Stimulated activated CD4-positive, alpha-beta T cell treated with anti-CD3 and anti-CD28 coated beads, Interleukin-15, amount 100 ng/mL, for 48 hours (primary cell): ENCODE measurements at places on chromosomes 4 and X.

DNA sequence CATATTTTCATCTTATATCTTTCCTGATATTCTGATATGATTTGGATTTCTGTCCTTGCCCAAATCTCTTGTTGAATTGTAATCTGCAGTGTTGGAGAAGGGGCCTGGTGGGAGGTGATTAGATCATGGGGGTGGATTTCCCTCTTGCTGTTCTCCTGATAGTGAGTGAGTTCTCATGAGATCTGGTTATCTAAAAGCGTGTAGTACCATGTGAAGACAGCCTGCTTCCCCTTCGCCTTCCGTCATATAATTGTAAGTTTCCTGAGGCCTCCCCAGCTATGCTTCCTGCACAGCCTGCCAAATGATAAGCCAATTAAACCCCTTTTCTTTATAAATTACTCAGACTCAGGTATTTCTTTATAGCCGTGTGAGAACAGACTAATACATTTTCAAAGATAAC lies 77.2 kb downstream of the ANKRD50 start:
- no peak for DNase-seq

DNA sequence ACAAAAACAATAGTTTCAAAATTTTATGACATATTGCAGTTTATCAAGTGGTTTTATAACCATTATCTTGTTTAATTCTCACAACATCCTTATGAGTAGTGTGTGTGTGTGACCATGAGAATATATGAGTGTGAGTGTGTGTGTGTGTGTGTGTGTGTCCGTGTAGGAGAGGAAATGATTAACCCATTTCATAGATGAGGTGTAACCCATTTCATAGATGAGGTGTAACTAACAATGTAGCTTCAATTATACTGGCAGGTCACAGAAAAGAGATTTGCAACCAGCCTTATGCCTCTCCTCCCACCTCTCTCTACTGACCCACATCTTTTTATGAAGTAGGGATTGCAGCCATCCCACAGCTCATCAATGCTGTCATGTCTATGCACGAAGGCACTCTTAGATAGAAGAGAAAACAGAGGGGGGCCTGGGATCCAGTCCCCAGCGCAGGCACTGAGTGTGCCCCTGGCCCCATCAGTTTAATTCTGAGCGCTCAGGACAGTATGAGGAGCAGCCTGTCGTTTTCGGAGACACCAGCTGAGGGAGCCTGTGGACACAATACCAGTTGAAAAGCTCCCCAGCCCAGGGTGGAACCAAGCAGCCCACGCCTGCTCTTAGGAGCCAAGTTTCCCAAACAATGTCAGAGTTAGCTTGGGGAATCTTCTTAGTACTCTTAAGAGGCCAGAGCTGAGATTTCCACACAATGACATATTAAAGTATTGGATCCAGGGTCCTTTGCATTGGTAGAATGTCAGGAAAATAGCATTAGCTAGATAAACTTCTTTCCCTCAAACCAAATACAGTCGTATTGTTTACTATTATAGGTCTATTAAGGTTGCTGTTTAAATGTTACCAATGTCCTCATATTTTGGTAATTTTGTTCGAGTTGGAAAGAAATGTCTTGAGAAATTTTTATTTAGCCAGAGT lies 88.6 kb downstream of the PALLD start:
- DNase-seq, result peak; percentile 2

GRCh38 chr4:157115613-157116335 lies 39.8 kb downstream of the GLRB start:
- DNase-seq, result no peak

DNA sequence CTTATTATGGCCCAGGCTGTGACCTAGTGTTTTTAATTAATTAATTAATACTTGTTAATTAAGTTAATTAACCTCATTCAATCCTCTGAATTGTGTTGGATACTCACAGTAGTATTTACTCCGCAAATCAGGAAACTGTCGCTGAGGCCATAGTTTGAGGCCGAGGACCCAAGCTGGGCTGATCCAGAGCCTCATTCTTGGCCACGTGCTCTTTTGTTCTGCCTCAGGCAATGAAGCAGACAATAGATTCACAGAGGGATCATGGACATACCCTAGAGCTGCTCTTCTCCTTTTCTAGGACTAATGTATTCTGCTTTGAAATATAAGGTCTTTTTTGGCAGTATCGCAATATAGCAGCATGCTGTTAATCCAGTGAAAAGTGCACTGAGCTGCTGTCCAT lies 24.0 kb upstream of the SNCA start:
- DNase-seq, result no peak

DNA sequence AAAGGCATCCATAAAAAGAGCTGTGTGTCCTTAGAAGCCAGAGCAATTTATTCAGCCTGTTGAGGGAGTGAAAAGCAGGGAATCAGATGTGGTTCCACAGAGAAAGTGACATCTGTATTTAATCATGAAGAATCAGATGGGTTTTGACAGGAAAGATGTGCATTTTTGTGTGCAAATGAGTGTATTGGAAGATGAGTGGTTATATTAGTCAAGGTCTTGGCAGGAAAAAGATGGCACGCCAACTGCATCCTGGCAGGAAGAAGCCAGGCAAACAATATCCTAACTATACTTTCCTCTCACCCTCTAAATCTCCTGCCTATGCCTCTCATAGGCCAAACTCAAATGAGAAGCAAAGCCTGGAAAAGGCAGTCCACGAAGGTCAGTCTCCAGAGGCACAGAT lies 59.1 kb downstream of the SCFD2 start:
- no peak for DNase-seq

DNA sequence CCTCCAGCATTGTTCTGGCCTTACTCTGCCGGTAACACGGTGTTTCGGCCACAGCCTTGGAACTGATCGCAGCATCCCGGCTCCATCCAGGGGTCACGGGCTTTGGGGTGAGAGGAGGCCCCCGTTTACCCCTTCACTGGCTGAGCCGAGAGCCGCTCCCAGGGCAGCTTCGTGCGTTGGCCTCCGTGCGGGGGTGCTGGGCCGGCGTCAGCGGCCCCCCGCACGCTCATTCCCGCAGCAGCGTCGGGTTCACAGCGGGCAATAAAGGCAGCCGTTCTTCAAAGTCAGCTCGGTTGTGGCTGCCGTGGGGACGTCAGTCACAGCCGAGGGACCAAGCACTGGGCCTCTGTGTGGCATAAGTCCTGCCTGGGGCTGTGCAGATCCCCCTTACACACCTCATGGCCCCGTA lies 25.3 kb upstream of the PLCXD1 start:
- no peak for DNase-seq

DNA sequence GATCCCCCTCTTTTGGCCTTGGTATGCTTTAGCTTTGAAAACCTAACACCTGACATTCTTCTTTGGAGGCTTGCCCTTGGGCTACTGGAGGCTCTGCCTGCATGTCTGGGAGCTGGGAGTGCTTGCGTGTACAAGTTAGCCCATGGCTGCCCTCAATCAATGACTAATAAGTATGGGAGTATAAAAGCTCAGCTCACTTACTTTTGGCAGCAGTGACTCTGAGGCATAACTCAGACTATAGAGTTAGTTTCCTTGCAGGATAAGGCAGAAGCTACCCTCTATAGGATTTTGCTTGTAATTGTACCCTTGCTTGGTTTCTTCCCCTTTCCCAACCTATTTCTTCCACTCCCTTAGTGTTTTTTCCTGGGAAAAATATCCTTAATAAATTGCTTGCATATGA lies 247.9 kb downstream of the PPP1R2C start:
- DNase-seq, result no peak

- DNase-seq, result no peak
These were observed 18.4 kb upstream of the SMIM10L2A start for GRCh38 chrX:135403374-135403773.

DNA sequence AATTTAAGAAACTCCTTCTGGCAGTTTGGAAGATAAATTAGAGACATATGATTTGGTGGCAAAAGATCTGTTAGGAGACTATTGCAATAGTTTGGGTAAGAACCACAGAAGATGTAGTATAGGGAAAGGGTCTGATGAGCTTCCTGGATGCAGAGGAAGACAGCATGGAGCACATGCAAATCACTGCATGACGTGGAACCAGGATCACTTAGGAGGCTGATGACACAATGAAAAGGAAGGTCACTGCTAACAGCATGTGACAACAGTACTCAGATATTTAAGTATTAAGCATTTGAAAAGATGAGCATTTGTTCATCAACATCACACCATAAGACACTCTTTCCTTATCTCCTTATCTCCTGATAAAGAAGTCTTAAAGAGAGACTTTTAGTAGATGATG lies 167.8 kb upstream of the LDB2 start:
- DNase-seq, result no peak

DNA sequence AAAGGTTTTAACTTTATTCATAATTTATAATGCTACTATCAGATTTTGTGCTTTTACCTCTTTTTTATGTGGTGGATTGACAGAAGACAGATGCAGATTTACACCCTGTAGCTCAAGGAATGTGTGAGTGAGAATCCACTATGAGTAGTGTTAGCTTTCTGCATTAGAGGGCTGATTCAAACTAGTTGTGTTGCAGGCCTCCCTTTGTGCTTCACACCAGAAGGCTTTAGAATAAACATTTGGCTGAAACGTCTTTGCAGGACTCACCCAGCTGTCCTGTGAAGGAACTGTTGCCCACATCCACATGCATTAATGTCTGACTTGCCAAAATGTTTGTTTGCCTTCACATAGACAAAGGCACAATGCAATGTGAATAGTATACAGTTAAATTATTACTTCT lies 127.0 kb downstream of the PCDH7 start:
- no peak for DNase-seq

DNA sequence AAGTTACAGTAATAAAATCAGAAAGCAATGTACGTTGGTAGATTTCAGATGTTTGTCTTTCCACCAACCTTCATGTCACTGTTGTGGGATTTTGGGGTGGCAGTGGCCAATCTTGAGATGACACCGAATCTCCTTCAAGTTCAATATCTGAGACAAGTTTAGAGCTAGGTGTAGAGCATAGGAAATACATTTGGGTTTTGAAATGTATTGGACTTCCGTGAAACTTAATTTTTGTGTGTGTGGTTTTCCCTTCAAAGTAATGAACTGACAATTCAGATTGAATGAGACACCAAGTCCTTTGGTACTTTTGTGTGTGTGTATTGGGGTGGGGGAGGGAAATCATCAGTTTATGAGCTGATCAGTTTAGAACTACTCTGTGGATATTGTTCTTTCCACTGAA lies 1.8 kb downstream of the WDR44 start:
- no peak for DNase-seq

DNA sequence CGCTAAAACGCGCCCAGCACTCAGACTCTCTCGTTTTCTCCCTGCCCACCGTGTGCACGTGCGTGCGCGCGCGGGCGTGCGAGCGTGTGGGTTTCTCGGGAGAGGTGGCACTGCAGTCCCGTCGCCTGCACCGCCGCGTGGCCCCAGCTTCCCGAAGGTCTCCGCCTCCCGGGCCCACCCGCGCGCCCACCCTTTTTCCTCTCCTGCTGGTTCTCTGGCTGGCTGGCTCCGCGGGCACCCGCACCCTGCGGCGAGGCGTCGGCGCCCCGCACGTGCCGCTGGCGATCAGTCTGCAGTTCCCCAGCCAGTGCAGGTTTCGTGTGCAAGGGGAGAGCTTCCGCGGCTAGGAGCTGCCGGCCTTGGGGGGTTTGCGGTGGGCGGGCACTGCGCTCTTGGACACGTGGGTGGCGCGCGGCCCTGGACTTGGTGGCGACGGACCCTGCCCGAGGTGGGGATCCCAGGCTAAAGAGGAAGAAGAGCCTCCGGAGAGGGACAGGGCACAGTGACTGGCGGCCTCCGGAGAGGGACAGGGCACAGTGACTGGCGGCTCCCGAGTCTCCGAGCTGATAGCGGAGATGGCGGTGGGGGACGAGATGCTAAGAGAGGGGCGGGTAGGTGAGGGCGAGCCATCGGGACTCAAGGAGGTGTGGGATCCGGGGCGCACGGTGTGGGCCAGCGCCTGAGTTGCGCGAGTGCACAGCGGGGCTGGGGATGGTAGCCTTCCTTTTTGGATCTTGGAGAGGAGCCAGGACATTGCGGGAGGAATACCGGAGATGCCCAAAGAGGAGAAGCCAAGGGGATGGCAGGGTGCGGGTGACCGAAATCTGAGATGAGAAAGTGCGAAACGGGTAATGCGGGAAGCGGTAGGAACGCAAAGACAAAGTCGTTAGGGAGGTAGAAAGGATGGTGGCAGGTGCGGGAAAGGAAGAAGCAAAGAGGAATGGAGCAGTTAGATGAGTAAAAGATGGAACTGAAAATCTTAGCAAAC lies at the start of gene FAM184B:
Gene FAM184B (minus strand): TSS at position 322 of the 988 bp plus-strand sequence. CDS start 322 bp downstream, outside the sequence.
- no peak for DNase-seq

GRCh38 chr4:187354740-187355139 lies 631.1 kb upstream of the FAT1 start:
- no peak for DNase-seq

DNA sequence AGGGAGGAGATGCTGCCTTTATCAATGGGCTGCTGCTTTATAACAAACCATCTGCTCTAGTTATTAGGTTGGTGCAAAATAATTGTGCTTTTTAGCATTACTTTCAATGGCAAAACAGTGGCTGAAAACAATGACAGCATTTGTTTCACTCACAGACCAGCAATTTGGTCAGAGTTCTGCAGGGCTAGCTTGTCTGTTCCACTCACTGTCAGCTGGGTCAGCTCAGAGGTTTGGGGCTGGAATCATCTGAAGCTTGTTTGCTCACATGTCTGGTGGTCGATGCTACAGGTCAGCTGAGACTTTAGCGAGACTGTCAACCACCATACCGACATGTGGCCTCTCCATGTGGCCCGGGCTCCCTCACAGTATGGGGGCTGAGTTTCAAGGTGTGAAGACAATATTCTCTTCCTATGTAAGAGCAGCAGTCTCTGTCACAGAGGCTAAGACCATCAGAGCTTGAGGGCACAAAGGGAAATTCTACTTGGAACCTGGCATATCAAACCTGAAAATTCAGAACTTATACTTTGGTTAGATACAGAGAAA lies 81.3 kb upstream of the LIMCH1 start:
- no peak for DNase-seq

DNA sequence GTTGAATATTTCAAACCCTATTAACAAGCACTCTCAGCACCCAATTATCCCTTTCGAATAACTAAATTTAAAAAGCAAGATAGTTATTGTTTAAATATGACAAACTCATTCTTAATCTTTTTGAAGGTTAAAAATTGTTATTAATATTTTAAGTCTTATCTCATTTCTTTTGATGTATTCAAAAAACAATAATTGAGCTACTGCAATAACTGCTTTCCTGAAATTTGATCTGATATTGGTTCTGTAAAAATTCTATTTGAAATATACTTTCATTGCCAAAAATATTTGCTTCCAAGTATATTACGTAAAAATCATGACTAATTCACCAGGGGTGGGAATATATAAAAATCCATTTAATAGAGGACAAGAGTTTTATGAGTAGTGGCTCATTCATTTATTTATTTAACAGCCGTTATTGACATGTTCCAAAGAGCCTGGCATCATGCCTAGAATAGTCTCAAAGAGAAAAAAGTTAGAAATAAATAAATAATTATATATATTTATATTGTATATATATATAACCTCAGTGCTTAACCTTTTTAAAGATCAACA lies 34.4 kb downstream of the GLRA3 start:
- no peak for DNase-seq

DNA sequence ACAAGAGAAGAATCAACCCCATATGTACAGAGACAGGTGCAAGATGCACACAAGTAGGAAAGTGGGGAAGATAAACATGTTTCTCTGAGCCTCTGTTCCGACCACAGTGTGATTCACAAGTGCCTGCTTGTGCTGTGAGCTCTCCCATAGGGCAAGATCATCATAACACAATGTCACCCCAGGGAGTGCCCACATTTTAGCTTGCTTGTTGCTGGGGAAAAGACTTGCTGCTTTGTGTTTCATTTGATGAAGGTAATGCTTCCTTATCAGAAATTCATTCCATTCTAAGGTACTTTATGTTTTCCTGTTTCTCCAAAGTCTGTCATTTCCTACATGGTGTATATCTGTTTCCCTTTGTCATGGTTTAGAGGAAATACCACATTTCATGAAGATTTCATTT lies 304.5 kb upstream of the DIPK2B start:
- no peak for DNase-seq

GRCh38 chrX:34350561-34351335 lies 218.6 kb upstream of the FAM47A start:
- no peak for DNase-seq
